Posterior cingulate gyrus (tissue), 11 donors: ENCODE measurements at places on chromosomes 1 and 21.

- no peak for DNase-seq
Observed at GRCh38 chr1:168419736-168420135, 124.1 kb downstream of the XCL2 start.

DNA sequence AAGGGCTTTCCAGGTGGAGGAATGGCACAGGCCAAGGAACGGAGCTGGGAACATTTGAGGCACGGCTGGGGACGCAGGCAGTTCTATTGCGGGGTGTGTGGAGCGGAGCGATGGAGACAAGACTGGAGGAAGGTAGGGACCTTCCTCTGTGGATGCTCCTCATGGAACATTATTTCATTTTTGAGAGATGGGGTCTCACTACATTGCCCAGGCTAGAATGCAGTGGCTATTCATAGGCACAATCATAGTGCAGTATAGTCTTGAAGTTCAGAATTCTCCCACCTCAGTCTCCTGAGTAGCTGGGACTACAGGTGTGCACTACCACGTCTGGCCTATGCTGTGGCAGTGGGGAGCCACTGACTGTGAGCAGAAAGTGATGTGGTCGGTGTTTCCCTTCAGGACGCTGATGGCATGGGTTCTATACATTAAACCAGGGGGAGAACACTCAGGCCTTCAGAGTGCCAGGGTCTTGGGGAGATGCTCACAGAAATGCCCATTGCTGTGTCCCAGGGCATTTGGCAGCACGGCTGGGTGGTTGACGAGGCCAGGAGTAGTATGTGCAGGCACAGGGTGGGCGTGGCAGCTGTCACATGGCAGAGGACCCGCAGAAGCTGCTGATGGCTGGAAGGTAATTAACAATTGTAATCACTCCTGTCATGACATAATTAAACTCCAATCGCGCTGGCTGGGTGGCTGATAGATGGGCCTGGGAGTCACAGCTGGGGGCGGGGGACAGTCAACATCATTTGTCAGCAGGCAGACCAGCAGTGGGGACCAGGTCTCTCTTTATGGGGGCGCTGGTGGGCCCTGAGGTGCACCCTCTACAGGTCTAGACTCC, 40.8 kb upstream of the ACOT11 start:
- no peak for DNase-seq

DNA sequence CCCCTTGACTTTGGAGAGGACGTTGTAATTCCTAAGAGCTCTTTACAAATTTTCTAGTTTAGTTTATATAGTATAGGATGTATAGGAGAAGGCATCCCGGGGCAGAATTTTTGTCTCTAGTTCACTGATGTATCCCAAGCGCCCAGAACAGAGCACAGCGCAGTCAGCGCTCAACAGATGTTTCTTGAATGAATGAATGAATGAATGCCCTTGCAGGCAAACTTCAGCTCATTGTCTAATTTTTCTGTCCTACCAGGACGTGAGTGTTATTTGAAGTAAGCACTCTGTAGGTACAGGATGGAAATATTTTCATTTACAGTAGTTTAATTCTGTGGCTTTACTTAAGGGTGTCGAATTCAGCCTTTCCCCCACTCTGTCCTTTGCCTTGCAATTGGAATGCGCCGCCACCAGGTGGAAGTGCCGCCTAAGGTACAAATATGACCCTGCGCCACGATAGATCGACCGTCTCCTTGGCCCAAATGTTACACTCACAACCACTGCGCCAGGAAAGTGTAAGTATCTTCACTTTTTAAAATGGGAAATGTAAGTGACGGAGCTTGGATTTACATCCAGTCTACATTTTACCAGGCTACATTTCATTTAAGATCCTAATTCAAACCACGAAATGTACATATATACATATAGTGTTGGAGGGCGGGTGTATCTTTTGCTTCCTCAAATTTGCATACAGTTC, 910 bp upstream of the MRPL39 start:
- peak; percentile 95 for DNase-seq

- DNase-seq, result no peak
Observed at GRCh38 chr1:184449916-184450315, 63.1 kb downstream of the C1orf21 start.

GRCh38 chr1:91901231-91901630, 15.3 kb upstream of the TGFBR3 start:
- no peak for DNase-seq
